ENCODE measurements at places on chromosomes 11 and 22. TPM values are rescaled to one million over a fixed set of nuclear protein-coding genes. Genes with fewer than 3 reads are reported as not detected.

Gene DGCR6L
- total RNA-seq, result 35.1 TPM

GRCh38 chr11:68509066-68509465 lies 48.5 kb downstream of the PPP6R3 start:
- DNase-seq, result no peak

- DNase-seq, result no peak
Observed at GRCh38 chr22:37496651-37497050, 10.5 kb upstream of the MFNG start.

DNA sequence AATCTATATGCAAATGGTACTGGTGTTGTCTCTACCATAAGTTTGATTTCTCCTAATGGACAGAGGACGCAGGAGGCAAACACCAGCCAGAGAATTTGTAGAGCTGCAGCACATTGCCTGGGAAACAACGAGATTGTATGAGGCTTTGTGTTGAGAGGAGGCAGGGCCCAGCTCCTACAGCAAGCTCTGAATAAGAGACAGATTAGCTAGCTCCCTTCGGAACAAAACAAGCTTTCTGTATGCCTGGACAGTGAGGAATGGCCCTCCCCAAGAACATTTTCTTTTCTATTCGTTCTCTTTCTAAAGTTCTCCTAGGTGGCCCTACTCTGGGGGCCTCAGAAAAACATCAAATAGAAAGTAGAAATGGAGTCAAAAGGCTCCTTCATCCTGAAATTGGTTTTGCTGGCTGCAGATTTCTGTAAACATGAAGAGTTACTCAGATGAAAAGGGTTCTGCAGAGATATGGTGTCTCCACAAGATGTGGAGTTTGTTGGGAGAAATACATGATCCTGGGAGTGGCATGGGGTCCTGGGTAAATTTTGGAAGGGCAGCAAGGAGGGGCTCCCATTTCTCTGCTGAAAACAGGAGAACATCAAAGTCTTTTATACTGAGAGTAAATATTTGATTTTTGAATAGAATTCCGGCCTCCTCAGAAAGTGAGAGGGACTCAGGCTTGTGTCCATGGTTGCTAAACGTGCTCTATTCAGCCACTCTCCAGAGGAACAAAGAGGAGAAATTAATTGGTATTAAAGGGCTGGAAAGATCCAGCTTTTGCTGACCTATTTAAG lies 6.8 kb upstream of the HEPACAM start:
- no peak for DNase-seq

DNA sequence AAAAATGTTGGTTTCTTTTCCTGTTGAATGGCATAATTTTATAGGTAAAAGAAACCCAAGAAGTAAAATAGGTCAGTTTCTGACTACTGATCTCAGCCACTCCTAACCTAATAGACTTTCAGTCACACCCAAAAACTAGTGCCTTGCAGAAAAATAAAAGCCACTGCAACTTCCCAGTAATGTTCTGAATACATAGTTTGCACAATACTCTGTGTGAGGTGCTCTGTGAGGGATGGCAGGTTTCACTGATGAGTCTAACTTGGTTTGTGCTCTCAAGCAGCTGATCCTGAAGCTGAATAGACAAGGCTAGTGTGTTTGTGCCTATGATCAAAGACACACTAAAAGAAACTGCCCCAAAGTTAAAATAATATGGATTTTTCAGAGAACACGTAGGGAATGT lies 758.3 kb downstream of the NELL1 start:
- DNase-seq, result no peak

DNA sequence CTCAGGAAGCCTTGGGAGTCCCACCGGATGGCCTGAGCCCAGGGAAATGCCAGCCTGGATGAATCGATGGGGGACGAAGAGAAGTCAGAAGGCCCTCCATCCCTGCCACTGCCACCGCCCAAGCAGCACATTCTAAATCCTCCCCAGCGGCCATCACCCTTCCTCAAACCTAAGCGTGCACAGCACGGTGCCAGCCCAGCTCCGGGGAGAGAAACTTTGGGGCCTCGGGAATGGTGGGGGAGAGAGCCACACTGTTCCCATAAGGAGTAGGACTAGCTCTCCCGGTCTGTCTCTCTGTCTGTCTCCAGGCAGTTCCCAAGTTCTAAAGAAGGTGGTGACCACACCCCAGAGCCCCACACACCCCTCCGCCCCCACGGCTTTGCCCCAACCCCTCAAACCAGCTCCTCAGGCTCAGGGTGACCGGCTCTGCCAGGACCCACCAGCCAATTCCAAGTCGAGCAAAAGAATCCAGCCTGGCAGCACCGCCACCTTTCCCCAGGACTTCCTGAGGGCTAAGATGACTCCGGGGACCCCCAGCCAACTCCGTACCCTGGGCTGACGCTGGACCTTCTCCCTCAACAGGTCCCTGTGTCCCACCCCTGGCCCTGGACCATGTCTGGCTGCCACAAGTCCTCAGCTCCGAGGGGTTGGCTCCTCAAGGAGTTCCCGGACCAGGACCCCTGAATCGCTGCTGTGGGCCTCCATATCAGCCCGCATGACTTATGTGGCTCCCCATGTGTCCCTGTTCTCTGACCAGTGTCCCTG lies 2.7 kb downstream of the AHNAK start:
- no peak for DNase-seq

Data from left cardiac atrium (tissue), 4 donors.